Stimulated activated CD4-positive, alpha-beta T cell treated with anti-CD3 and anti-CD28 coated beads, Interleukin-1b, Interleukin-23, amount 100 ng/mL, for 4 hours (primary cell): ENCODE measurements at places on chromosomes 6 and 20.

DNA sequence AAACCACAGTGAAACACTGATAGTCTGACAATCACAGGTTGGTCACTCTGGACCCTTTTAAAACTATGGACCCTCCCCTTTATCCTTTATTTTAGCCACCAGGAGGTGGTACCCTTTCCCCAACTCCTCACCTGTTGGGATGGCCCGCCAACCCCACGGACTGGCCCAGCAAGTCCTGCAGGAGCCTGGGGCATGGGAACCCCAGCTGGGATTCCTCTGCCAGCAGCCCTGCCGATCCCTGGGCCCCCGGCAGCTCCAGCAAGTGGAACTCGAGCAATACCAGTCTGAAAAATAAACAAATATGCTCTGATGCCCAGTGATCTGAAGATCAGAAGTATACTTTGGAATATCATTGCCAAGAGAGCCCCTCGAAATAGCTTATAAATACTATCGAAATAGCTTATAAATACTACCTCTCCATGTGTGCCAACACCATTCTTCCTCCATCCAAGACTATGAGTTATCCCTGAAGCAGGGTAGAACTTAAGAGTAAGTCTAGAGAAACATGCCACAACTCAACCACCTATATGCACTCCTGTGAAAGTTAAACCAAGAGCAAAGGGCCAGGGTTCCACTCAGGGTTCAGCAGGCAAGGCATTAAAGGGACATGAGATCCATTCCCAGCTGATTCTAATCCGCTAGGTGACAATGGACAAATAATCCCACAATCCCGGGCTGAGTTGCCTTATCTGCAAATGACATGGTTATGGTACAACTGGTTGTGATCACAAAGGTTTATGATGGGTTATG is 6.8 kb downstream of the SNRPB start:
- no peak for DNase-seq

- DNase-seq, result no peak
Measured at GRCh38 chr6:43817192-43817591, 47.2 kb downstream of the VEGFA start.

- DNase-seq, result no peak
Measured at GRCh38 chr6:138004430-138005287, 102.6 kb downstream of the PERP start.

GRCh38 chr6:97630604-97631003 is 347.6 kb upstream of the MMS22L start:
- DNase-seq, result no peak

GRCh38 chr6:27752038-27752885 is 159.9 kb downstream of the OR2B2 start:
- DNase-seq, result peak; percentile 32

GRCh38 chr6:135675026-135675425 is 176.5 kb upstream of the PDE7B start:
- no peak for DNase-seq

GRCh38 chr20:37179683-37180524 is 556 bp upstream of the MROH8 start:
- no peak for DNase-seq

DNA sequence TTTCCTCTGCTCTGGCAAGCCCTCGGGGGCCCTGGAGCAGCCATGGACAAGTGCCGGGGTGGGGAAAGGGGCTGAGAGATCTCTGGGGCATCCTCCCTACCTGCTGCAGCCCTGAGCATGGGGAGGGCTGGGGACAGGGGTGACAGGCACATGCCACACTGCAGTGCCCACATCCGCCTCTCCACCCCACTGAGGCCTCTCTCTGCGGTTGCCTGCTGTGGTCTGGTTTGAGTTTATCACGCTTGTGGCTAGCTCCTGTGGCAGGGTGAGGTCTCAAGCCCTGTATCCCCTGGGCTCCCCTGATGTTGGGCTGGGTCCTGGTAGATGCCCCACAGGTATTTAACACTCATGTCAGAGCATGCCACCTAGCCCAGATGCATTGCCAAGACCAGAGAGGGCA is 52.9 kb upstream of the MLN start:
- DNase-seq, result peak; percentile 27

GRCh38 chr20:8524101-8525016 is 392.3 kb downstream of the PLCB1 start:
- DNase-seq, result no peak

GRCh38 chr20:9227896-9228615 is 159.2 kb downstream of the PLCB4 start:
- DNase-seq, result no peak

GRCh38 chr6:16760516-16761470 is at the start of gene ATXN1:
TSS of gene ATXN1 (minus strand) at chr6:16761460.
- DNase-seq, result peak; percentile 35

GRCh38 chr20:17771206-17772004 is 71.6 kb downstream of the BANF2 start:
- no peak for DNase-seq

- no peak for DNase-seq
Measured at GRCh38 chr6:7758456-7758855, 32.6 kb downstream of the BMP6 start.

- no peak for DNase-seq
Measured at GRCh38 chr6:56505512-56506260, 137.0 kb downstream of the DST start.

GRCh38 chr20:3479759-3480615 is 9.2 kb downstream of the ATRN start:
- DNase-seq, result no peak

GRCh38 chr6:7119272-7119801 is 11.6 kb downstream of the RREB1 start:
- no peak for DNase-seq

GRCh38 chr6:129476810-129477209 is 233.2 kb downstream of the ARHGAP18 start:
- no peak for DNase-seq

GRCh38 chr6:84150705-84151104 is 76.7 kb downstream of the CEP162 start:
- DNase-seq, result no peak

GRCh38 chr6:45377043-45377553 is 636 bp downstream of the SUPT3H start:
- DNase-seq, result peak; percentile 79

DNA sequence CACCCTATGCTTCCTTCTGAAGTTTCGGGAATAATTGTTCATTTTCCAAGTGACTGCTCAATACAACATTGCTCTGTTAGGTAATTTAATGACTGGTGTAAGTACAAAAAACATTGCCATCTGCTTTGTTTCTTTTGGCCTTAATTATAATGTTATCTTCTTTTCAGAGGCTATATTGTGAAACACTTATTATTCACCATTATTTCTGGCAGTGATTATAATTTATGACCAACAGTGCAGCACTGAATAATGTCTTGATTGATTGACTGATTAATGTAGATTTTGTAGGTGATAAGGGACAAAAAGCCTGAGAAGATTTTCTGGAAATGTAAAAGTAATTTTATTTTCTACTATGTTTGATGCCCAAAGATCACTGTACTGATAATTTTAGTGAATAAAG is 377.7 kb downstream of the PLCB1 start:
- no peak for DNase-seq

GRCh38 chr6:130787726-130788500 is 39.3 kb upstream of the SMLR1 start:
- DNase-seq, result no peak

GRCh38 chr6:149393002-149393679 is 6.9 kb upstream of the SUMO4 start:
- no peak for DNase-seq

- DNase-seq, result no peak
Measured at GRCh38 chr6:161654209-161654608, 380.3 kb upstream of the AGPAT4 start.

DNA sequence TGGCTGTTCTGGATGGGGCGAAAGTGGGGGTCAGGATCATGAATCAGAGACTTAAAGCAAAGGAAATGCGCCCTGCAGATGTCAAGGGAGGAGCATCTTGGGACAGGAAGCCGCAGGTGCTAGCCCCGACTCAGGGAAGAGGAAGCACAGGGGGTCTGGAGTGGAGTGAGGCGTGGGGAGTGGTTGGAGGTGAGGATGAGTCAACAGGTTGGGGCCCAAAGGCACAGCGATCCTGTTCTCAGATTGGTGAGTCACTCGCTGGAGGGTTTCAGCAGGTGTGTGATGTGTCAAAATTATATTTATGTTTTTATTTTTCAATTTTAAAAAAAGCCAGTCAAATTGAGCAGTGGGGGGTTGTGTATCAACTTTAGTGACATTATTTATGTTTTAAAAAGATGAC is 19.0 kb downstream of the PACSIN1 start:
- DNase-seq, result peak; percentile 47

DNA sequence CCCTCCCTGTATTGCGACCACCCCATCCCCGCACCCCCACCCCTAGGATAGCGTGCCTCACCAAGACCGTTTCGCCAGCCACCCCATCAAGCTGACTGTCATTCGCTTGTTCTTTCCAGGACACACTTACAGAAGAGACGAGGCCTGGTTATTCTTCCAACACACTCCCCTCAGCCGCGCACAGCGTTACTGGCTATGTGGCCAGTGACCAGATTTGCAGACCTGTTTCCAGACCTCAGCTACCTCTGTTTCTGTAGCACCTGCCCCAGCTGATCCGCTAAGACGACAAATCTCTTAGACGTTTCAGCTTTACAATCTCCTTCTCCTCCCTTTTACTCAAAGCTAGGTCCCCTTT is 26.1 kb downstream of the HLA-F start:
- no peak for DNase-seq

DNA sequence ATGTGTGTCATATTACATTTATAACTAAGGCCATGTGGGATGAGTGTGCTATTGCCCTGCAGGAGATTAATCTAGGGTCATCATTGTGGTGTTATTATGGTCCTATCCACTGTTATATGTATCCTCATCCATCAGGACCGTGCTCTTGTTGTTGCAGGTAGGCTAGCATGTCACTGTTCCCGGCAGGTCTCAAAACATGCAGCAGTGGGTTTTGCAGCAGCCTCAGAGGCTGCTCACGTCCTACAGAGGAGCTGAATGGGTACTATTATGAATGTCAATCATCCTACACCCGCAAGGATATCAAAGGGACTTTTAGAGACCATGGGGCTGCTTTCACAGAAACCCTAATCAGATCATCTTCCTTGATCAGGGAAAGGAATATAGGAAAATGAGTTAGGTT is 318.2 kb downstream of the SAMD5 start:
- no peak for DNase-seq

GRCh38 chr6:139520321-139520768 is 145.9 kb upstream of the CITED2 start:
- no peak for DNase-seq

DNA sequence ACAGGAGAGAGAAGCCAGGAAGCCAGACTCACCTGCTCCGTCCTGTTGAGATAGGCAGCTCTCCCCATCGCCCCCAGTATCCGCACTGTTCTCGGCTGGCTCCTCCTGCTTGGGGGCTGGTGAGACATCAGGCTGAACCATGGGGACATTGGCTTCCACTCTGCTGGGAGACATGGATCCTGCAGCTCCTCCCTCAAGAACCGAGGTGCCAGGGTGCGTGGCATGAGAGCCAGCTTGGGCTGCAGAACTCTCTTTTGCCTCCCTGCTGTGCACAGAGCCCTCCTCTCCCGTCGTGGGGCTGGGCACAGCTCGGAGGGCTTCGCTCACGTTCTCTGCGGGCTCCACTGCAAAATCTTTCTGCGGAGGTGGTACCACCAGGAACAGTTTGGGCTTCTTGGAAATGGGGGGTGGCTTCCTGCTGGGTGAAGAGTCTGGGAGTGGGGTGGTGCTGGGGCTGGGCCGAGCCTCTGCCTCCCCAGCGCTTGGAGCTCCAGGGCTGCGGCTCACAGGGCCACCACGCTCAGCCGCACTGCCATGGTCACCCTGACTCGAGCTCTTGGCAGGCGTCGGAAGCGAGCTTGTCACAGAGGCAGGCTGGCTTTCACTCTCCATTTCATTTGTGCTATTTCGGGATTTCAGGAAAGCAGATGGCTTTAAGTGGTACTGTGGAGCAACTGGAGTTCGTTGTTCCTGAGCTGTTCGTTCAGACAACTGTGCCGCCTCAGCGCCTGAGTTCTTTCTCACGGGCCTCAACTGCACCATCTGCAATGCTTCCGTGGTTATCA is 26.5 kb downstream of the HEBP2 start:
- no peak for DNase-seq

GRCh38 chr6:65700561-65700960 is 6.5 kb downstream of the EYS start:
- no peak for DNase-seq

DNA sequence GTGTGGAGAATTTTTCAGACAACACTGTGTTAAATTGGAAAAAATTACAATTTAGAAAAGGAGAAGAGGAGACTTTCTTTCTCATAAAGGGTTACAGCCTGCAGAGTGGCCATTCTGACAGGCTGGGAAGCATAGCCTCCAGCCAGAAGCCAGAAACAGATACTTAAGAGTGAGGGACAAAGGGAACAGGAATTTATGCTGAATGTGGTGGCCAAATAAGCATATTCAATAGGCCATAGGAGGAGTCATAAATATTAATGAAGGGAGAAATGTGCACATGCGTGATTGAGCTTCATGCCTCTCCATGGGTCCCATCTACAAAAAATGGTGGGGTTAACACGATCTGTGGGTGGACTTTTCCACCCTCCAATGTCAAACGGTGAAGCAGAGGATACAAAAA is 13.4 kb downstream of the TMEM200A start:
- no peak for DNase-seq

GRCh38 chr20:6355754-6356451 is 233.1 kb upstream of the FERMT1 start:
- no peak for DNase-seq

DNA sequence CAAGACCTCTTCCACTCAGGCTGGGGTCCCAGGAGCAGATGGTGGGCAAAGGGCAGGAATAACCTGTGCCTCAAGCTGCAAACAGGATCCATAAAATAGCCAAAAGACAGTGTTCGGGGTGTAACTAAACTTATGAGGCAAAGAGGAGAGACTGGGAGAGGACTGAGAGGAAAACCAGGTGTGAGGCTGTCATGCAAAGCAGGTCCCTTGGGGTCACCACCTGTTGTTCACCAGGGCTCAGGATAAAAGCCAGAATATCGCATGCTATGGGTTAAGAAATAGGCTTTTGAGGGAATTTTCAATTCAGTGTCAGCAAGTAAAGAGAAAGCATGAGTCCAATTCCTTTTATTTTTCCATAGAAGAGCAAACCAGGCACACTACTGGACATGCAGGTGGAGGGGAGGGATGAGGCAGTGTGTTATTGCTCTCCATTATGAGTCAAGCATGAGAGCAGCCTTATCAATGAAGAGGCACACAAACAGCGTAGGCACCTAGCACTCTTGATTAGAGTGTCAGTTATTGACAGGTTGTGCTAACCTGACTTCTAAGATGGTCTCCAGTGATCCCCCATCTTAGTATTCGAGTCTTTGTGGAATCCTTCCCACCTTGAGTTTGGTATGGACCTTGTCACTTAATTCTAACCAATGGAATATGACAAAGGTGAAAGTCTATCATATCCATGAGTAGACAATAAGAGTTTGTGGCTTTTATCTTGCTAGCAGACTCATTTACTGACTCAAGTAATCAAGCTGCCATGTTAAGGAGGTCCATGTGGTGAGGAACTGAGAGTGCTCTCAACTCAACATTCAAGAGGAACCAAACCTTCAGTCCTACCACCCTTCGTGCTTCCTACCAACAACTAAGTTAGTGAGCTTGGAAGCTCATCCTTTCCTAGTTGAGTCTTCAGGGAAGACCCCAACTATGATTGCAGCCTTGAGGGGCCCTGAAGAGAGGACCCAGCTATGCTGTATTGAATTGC is 18.8 kb downstream of the HLA-E start:
- no peak for DNase-seq

- no peak for DNase-seq
Measured at GRCh38 chr20:36932476-36933426, 18.8 kb downstream of the SAMHD1 start.

- DNase-seq, result no peak
Measured at GRCh38 chr20:58637466-58638213, 13.4 kb upstream of the STX16 start.
